ENCODE measurements at places on chromosomes 16 and 17.
A peak's percentile ranks its signal among the peaks of the same experiment; 100 is the strongest.

- no peak for DNase-seq
These were observed 50.4 kb downstream of the TIMM22 start for GRCh38 chr17:1047177-1047878.

- no peak for DNase-seq
These were observed 522 bp upstream of the GLG1 start for GRCh38 chr16:74607310-74607961.

DNA sequence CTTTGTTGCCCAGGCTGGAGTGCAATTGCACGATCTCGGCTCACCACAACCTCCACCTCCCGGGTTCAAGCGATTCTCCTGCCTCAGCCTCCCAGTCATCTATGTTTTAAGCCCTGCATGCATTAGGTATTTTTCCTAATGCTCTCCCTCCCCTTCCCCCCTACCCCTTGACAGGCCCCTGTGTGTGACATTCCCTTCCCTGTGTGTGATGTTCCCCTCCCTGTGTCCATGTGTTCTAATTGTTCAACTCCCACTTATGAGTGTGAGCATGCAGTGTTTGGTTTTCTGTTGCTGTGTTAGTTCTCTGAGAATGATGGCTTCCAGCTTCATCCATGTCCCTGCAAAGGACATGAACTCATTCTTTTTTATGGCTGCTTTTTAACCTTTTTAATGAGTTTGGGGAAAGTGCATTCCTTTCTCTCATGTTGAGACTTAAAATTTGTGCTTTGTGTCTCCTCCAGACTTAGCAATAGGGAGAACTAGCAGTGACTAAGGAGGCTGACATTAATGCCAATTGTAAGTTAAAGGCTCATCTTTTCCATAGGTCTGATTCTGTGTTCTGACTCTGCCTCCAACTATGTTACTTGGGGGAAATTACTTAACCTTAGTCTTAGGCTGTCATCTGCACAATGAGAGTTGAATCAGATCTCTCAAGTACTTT, 17.7 kb upstream of the PHAF1 start:
- no peak for DNase-seq

DNA sequence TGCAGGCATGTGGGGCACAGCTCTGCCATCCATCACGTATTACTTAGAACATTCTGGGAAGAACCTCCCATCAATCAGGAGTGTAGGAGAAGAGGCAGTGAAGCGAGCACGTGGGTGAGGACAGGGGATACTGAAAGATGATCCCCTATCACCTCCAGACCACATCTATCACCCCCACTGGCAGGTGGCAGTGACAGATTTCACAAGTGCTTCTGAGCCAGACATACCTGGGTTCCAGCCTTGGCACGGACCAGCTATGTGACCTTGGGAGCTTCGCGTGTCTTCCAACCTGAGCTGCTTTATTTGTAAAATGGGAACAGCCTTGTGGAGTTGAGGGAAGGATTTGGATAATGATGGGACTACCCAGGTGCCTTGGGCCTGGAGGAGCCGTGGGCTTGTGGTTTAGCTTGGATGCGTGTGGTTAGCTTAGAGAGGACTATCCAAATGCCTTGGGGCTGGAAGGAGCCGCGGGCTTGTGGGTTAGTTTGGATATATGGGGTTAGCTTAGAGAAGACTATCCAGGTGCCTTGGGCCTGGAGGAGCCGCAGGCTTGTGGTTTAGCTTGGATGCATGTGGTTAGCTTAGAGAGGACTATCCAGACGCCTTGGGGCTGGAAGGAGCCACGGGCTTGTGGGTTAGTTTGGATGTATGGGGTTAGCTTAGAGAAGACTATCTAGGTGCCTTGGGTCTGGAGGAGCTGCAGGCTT, 206.4 kb downstream of the ENGASE start:
- DNase-seq: no peak

- DNase-seq: no peak
These were observed 489.6 kb downstream of the CDH13 start for GRCh38 chr16:83116274-83116892.

- peak; percentile 56 for DNase-seq
These were observed 219.1 kb downstream of the STX8 start for GRCh38 chr17:9356488-9356911.

DNA sequence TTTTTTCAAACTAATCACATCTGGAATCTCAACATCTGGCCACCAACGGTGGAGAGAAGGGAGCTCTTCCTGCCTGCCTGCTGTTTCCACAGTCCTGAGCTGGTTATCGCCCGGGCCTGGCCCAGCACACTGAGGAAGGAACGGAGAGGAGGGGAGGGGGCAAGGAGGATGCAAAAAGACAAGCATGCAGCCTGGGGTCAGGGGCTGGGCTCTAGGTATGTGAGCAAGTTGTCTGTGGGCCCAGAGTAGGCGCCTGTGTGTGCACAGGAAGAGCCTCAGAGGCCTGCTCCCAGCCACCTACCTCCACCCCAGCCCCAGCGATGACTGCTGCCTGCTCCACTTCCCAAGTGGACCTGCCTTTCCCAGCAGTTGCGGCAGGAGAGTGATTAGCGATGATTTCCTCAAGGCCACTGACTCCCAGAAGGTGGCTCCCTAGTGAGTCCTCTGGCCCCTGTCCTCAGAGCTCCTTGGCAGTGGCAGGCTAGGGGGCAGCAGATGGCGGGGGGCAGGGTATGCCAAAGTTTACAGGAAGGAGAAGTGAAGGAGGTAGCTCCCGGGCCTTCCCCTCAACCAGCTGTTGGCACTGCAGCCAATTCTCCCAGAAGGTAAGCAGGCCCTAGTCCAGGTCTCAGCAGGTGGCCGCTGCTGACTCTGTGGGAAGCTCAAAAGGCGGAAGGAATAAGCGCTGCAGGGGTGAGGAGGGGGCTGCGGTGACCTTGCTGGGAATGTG, 27.0 kb upstream of the RASD1 start:
- DNase-seq: peak; percentile 23

DNA sequence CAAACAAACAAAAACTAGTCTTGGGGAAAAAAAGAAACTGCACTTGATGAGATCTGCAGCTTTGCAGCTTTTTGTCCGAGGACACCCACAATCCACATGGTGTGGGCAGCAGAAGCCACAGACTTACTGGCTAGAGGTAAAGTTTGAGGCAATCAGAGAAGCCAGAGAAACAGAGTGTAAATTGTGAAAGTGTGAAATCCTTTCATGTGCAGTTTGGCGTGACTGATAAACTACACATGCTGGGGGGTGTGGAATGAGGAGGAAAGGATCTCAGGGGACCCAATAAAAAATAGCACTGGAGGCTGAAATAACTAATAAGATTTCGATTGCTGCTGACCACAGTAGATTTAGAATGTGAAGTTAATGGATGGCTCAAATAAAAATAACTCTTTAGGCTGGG, 42.4 kb upstream of the HOXB13 start:
- DNase-seq: no peak

DNA sequence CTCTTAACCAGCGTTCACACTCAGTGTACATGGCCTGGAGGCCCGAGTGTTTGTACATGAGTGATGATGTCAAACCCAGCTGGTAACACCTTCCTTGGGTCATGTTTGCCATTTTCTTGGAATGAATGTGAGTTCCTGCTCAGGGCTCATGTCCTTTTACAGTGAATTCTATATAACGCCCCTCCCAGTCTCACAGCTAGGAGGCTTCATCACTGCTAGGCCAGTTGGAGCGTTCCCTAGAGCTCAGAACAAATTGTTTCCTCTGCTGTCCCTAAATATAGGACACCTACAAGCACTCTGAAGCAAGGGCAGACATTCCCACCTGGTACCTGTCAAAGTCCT, 5.5 kb downstream of the TIMM22 start:
- no peak for DNase-seq

DNA sequence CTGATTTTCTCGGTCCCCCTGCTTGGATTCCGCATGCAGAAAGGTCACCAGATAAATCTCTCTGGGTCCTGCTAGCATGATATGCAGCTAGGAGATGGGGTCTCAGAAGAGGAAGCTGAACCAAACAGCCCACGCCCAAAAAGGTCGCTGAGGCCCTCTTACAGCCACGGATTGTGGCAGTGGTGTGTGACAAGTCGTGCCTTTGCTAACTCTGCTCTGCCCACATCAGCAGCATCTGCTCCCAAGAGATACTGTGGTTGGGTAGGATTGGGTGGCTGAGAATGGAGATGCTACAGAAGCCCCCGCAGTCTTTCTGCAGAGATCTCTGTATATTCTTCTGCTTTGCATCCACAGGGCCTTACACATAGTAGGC, 15.2 kb upstream of the SKAP1 start:
- DNase-seq: no peak

- DNase-seq: no peak
These were observed 53.2 kb downstream of the NDEL1 start for GRCh38 chr17:8488901-8489300.

DNA sequence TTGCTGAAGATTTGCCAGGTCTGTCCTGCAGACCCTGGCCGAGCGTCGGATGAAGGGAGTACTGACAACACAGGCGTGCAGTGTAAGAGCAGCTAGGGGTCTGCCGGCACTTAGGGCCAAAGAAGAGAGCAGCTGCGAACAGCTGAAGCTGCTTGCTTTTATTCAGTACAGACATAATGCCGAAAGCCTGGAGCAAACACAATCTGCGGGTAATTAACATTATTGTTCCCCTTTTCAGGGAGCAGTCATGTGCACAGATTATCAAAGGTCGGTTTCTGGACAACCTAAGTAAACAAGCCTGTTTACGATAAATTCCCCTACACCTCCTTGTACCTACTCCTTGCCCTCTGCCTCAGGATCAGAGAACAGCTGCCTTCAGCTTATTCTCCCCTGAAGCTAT, 12.0 kb upstream of the KRT23 start:
- no peak for DNase-seq

GRCh38 chr16:79294568-79294967, 306.0 kb downstream of the MAF start:
- no peak for DNase-seq

DNA sequence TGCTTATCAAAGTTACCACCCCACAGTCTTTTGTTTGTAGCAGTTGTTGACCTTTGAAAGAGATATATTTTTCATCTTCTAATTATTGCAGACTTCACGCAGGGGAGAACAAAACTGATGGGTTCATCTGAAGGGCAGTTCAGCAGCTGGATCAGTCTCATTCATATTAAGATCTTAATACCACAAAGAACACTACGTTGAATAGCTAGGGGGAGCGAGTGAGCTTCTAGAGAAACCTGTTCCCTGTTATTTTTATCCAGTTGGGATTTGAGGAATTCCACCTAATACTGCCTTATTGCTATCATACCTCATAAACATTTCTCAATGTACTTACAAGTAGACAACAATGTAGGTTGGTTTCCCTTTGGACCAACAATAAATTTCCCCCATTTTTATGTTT, 306.1 kb upstream of the KIF2B start:
- peak; percentile 1 for DNase-seq

DNA sequence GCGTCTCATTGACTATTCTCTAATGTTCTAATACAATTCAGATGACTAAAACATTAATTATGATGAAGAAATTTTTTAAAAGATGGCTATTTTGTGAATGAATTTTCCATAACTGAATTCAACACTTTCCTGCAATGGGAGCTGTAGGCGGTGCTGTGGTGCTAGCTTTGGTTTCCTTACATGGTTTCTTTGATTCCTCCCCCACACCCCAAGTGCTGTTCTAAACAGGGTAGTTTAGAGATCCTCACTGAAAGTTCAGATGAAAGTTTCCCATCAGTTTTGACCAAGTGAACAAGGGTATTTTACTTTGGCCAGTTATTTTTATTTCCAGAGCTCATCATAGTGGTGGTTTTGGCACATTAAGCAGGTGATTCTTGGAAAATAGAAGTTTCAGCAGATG, 26.0 kb upstream of the MRC2 start:
- peak; percentile 21 for DNase-seq

- no peak for DNase-seq
These were observed 45.6 kb downstream of the RMI2 start for GRCh38 chr16:11390573-11391495.

DNA sequence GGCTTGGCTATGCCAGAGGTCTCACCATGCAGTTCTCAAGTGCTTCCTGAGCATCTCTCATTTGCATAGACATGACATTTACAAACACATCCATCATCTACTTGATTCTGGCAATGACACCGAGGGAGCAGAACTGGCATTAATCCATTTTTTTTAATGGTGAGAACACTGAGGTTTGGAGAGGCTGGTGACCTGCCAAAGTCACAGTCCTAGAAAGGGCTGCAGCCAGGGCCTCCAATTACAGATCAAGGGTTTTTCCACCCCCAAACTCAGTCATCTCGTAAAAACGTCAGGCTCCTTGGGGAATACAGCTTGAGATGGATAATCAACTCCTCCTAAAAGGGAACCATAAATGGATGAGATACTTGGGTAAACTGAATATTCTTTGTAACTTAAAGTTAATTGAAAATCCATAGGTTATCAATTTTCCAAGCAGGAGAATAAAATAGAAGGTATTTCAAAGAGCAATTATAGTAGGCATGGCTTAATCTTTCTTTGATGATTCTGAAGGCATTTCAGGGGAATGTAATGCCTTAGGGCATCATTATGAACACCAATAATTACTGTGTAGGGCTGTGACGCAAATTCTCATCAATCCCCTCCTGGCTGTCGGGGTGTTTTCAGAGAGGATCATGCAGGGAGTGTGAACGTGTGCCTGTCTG, 9.4 kb upstream of the MEOX1 start:
- no peak for DNase-seq

DNA sequence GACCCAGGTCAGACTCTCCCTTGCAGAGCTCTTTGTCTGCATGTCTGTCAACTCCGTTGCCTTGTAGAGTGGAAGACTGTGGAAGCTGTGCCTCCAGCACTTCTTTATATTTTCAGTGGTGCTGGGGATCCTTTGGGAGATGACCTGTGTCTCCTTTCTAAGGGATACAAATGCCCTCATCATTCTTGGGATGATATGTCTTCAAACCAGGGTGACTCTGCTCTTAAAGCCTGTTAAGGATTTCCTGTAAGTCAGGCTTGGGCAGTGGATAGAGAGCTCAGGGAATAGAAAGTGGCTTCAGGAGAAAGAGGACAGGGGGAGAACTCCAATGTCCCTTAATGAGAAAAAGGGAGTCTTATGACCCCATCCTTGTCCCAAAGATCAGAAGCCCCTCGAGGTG, 1.5 kb downstream of the HOXB3 start:
- DNase-seq: no peak

DNA sequence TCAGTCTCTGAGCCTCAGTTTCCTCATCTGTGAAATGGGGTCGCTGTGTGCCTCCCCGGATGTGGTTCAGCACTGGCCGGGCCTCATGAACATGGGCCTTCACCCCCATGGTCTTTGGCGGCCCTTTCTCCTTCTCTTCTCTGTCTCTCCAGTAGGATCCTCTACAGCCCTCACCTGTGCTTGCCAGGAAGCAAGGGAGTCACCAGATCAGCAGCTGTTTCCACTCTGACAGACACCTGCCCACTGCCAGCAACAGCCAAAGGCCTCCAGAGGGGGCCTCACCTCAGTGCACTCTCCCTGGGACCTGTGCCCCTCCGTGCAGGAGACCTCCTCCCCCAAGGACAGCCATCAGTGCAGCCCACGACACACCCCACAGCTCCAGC, 89.4 kb downstream of the C16orf78 start:
- DNase-seq: no peak

- DNase-seq: no peak
These were observed 504.2 kb upstream of the PSMD7 start for GRCh38 chr16:73792199-73793020.
